ENCODE measurements at places on chromosomes 11 and 22.

GRCh38 chr22:24133187-24133965 lies 47.9 kb upstream of the SUSD2 start:
- peak; percentile 58 for DNase-seq

- peak; percentile 21 for DNase-seq
These were observed 2.3 kb downstream of the PRSS23 start for GRCh38 chr11:86802601-86803051.

GRCh38 chr11:44252999-44253602 lies 56.8 kb downstream of the ALX4 start:
- no peak for DNase-seq

DNA sequence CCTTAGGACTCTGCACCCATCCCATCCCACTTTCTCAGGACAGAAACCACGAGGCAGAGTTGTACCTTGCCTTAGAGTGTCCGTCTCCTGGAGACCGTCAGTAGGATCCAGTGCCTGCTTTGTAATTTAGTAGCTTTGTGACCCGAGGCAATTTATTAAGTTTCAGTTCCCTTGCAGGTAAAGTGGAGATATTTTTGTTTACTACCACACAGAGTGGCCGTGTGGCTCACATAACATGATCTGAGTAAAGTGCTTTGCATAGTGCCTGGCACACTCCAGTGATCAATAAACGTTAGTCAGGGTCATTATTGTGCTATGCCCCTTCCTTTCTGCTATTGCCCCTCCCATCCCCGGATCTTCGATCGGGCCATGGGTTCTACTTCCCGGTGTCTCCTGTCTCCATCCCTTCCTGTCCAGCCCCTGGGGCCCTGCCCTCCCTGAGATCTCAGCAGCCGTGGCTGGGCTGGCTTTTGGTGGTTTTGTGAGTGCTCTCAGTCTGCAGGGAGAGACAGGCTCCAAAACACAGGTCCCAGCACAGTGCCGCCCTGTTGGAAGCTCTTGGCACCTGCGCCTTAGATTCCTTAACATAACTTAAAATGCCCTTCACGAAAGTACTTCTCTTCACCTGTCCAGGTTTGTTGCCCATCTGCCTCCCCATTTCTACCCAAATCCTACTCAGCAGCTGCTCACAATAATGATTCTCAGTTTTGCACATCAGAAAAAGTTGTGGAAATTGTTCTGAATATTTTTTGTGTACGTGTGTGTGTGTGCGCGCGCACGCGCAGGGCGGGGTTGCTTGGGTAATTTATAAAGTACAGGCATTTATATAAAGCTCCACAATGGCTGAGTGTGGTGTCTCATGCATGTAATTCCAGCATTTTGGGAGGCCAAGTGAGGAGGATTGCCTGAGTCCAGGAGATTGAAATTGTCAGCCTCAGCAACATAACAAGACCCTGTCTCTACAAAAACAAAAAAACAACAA lies 753.7 kb downstream of the NTM start:
- DNase-seq = no peak

DNA sequence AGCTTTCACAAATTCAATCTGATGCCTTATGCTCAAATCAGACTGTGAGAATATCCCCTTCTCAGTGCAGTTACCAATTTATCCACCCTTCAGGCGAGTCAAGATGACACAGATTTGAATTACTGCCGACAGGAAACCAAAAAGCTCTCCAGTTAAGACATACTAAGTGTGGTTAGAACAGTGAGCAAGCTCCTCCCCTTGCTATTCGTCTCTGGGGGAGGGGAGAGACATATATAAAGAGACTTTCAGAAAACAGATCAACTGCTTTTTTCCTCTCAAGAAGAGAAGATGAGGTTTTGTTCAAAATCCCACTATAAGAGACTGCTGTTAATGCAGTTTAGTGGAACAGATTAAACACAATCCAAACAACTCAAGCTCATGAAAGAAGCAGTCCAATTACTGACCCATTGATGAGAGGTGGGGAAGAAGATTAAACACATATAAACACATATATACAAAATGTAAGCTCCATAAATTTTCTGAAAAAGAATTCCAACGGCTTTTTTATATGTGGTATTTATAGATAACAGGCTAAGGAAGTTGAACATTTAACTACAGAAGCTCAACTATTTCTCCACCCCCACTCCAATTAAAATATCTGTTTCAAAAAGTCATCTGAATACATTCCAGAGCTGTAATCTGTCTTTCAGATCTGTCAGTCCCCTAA lies 102.7 kb downstream of the MRTFA start:
- peak; percentile 88 for DNase-seq

DNA sequence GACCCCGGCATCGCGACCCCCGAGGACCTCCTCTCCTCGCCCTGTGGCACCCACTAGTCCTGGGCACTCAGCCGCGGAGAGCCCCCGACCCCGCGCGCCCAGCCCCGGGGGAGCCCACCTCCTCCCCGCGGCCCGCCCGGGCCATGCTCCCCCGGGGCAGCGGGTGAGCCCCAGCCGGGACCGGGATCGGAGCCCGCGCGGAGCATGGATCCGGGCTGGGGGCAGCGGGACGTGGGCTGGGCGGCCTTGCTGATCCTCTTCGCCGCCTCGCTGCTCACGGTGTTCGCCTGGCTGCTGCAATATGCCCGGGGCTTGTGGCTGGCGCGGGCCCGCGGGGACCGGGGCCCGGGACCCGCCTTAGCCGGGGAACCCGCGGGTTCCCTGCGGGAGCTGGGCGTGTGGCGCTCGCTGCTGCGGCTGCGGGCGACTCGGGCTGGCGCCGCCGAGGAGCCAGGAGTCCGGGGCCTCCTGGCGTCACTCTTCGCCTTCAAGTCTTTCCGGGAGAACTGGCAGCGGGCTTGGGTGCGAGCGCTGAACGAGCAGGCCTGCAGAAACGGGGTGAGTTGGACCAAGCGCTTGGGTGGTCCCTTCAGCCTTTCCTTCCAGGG lies 498 bp downstream of the C2CD2L start:
- DNase-seq = no peak

- peak; percentile 74 for DNase-seq
These were observed 8.6 kb upstream of the CD82 start for GRCh38 chr11:44556735-44557409.

GRCh38 chr11:124085997-124086846 lies 29.0 kb upstream of the VWA5A start:
- DNase-seq = no peak

GRCh38 chr22:37256075-37256726 lies 12.1 kb upstream of the RAC2 start:
- DNase-seq = no peak

GRCh38 chr22:25485626-25486545 lies 78.6 kb upstream of the GRK3 start:
- DNase-seq = no peak

GRCh38 chr11:129290966-129291365 lies 84.7 kb upstream of the BARX2 start:
- no peak for DNase-seq

GRCh38 chr22:42910221-42910942 lies 53.3 kb upstream of the ARFGAP3 start:
- no peak for DNase-seq

GRCh38 chr11:83791557-83791956 lies 505.4 kb upstream of the CCDC90B start:
- DNase-seq = no peak

- no peak for DNase-seq
These were observed 741.8 kb downstream of the OPCML start for GRCh38 chr11:132790466-132790865.

DNA sequence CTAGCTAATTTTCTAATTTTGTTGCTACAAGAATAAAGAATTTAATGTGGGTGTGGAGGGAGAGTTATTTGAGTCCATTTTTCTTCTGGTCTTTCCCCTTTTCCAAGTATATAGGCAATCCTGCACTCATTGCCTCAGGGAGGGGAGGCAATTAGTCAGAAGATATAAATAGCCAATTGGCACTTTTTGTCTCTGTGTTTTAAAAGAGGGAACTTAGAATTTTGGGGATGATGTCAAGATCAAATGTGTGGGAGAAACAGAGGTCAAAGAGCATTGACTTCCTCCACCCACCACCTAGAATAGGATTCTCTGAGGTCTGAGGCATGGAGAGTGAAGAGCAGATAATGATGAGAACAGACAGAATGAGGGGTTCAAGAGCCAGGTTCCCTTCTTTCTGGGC lies 120.3 kb upstream of the ZC3H12C start:
- DNase-seq = no peak

DNA sequence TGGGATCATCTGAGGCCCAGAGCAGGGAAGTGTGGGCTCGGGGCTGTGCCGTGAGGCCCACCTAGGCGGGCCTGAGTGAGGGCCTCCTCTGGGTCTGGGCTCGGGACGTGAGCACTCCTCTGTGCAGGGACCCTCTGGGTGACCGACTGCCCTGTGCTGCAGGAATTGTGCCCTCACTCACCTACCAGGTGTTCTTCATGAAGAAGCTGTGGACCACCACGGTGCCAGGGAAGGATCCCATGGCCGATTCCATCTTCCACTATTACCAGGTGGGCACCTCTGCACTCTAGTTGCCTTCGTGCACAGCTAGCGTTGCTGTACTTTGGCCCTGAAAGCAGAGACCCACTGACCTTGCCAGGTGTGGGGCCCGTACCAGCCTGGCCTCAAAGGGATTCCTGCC lies 80.5 kb downstream of the MYO7A start:
- no peak for DNase-seq

GRCh38 chr11:10637731-10638151 lies 55.8 kb downstream of the IRAG1 start:
- no peak for DNase-seq

DNA sequence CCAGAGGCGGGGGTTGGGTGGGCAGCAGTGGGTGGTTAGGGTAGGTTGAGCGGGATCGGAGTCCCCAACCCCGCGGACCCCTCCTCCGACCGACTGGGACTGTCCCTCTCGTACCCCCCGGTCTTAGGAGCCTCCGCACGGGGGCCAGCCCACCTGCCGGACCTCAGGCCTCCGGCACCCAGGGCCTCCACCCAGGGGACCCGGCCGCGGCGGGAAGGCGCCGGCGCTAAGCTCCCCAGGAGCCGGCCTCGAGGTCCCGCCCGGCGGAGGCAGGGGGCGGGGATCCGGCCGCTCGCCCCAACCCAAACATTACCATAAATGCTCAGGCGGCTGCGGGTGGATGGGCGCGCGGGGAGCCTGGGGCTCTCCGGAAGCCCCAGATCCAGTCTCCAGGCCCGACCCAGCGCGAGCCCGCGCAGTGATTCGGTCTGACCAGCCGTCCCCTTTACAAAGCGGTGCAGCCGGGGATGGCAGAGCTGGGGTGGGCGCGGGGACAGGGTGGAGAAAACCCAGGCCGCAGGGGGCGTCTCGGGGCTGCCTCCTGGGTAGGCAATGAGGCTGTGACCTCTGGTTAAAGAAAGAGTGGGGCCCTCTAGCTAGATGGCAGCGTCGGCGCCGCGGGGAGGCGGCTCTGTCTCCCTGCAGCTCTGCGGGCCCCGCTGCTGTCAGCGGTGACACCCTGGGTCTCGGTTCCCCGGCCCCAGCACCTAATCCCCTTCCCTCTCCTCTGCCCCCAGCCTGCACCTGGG lies 4.0 kb upstream of the MCAM start:
- peak; percentile 41 for DNase-seq

DNA sequence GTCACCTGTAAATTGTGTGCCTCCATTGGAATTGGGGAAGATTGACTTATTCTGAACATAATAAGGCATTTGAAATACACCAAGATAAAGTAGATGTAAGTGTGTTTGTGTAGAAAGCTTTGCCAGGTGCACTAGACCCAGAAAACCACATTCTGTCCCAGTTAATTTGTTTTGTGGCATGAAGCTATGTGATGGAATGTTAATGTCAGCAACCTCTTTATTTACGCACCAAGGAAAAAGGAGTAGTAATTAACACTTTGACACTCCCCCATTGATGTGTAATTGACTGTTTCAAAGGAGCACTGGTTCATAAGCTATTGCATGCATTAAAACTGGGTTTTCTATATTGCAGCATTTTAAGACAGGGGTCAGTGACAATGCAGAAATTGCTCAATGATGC lies 14.3 kb downstream of the EIF3M start:
- DNase-seq = no peak

- no peak for DNase-seq
These were observed 11.8 kb upstream of the SSTR3 start for GRCh38 chr22:37223965-37224551.

DNA sequence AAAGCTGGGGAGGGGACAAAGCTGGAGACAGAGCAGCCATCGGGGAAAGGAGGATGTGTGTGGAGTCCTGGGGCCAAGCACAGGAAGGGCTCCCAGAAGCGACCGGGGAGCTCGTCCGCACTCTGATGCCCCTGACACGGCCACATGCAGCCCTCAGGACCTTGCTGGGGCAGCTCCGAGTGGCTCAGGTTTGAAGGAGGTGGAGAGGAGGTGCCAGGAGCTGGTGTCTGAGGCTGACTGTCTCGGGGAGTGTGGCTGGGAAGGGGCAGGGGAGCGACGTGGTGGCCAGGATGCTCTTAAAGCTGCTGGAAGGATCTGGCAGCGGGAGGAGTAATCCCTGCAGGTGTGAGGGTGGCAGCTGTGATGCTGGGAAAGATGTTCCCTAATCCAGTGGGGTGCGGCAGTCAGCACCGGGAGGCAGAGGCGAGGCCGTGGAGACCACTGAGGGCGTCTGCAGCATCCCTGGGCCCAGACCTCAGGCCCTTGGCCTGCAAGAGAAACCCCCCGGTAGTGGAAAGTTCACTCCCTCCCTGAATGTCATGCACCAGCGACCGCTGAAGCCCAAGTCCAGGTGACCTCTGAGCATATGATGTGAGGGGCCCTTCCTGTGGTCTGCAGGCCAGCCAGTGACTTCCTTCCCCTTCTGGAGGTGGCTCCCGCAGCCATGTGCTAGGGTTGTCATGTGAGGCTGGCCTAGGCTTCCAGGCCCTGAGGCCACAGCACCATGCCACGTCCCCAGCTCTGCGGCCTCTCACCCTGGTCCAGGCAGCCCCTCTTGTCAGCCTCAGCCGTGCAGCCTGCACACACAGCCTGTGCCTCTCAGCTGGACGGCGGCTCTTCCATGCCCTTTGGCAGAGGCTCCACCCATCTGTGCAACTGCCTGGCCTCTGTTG lies 17.2 kb upstream of the CTSD start:
- no peak for DNase-seq

DNA sequence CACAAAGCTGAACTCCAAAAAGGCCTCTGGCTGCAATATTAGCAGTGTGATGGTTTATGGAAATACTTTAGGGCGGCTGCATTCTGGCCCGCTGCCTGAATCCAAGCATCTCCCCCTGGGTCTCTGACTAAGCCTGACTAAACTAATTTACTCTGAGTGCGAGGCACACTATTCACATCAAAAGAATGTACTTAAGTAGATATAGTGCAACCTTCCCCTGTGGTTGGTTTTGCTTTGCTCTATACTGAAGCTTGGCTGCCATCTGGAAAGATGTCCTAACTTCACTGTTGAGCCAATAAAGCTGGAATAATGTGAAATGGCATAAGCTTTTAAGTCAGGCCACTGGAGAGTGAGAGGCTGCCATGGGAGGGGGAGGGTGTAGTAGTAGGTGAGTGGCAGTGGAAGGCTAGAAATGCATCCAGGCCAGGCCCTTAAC lies 321.6 kb downstream of the AASDHPPT start:
- no peak for DNase-seq

- no peak for DNase-seq
These were observed 7.6 kb upstream of the IGSF9B start for GRCh38 chr11:133964356-133964755.

GRCh38 chr11:18313965-18314763 lies 7.8 kb downstream of the HPS5 start:
- no peak for DNase-seq
